Uterus (tissue), 4 donors: ENCODE measurements at places on chromosomes 11 and 22. TPM values are rescaled to one million over a fixed set of nuclear protein-coding genes. Genes with fewer than 3 reads are reported as not detected.

Gene RIC3
- total RNA-seq: 9.0 TPM

Gene HEPHL1
- total RNA-seq: not detected

Gene CREB3L1
- total RNA-seq: 2.0 TPM

Gene KDELR3
- 4.7 TPM for total RNA-seq

Gene FOLR2
- total RNA-seq: 52.1 TPM

Gene CARD10
- total RNA-seq: 23.4 TPM

Gene IGSF22
- not detected for total RNA-seq

Gene CCS
- total RNA-seq: 44.4 TPM

Gene CFAP300
- 1.2 TPM for total RNA-seq

Gene CNTN5
- total RNA-seq: not detected

Gene MS4A10
- total RNA-seq: not detected

Gene PANX3
- not detected for total RNA-seq

Gene POTEH
- not detected for total RNA-seq

Gene APOC3
- not detected for total RNA-seq

Gene DNAJB7
- total RNA-seq: not detected

Gene EHF
- 2.2 TPM for total RNA-seq

Gene MS4A5
- not detected for total RNA-seq

Gene ASCL2
- not detected for total RNA-seq

Gene TSGA10IP
- not detected for total RNA-seq

Gene TMPRSS4
- not detected for total RNA-seq

Gene DYNC2H1
- total RNA-seq: 58.5 TPM

Gene MS4A6E
- total RNA-seq: not detected

Gene TRIOBP
- 102 TPM for total RNA-seq

Gene C1QTNF4
- total RNA-seq: 15.4 TPM

Gene CNGA4
- 0.90 TPM for total RNA-seq

Gene CD81
- 452 TPM for total RNA-seq

Gene PLEKHA7
- 38.2 TPM for total RNA-seq

Gene C11orf91
- not detected for total RNA-seq

Gene MGAT3
- 11.8 TPM for total RNA-seq

Gene KRTAP5-9
- total RNA-seq: not detected

Gene PDGFD
- 57.9 TPM for total RNA-seq

Gene C22orf42
- total RNA-seq: not detected

Gene GRAMD4
- total RNA-seq: 19.7 TPM

Gene CARNS1
- not detected for total RNA-seq

Gene GRIA4
- total RNA-seq: not detected

Gene GGT5
- 86.8 TPM for total RNA-seq

Gene CDKN1C
- 213 TPM for total RNA-seq

Gene KLHL35
- not detected for total RNA-seq

Gene SYT13
- not detected for total RNA-seq

Gene HBG1
- total RNA-seq: not detected

Gene SOX10
- total RNA-seq: not detected

Gene CLCF1
- 0.77 TPM for total RNA-seq

Gene LRRC75B
- total RNA-seq: 15.2 TPM
